Posterior cingulate gyrus (tissue), 11 donors: ENCODE measurements at places on chromosomes 3 and 15.

DNA sequence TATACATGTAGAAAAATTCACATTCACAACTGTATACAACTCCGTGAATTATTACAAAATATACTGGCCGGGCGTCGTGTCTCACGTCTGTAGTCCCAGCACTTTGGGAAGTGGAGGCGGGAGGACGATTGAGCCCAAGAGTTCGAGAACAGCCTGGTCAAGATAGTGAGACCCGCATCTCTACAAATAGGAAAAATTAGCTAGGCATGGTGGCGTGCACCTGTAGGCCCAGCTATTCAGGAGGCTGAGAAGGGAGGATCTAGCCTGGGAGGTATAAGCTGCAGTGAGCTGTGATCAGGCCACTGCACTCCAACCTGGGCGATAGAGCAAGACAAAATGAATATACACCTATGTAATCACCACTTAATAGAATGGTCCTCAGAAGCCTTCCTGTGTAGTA, 1.3 kb downstream of the RAD51 start:
- DNase-seq: no peak

GRCh38 chr15:51936105-51936478, 35.5 kb downstream of the LEO1 start:
- no peak for DNase-seq

DNA sequence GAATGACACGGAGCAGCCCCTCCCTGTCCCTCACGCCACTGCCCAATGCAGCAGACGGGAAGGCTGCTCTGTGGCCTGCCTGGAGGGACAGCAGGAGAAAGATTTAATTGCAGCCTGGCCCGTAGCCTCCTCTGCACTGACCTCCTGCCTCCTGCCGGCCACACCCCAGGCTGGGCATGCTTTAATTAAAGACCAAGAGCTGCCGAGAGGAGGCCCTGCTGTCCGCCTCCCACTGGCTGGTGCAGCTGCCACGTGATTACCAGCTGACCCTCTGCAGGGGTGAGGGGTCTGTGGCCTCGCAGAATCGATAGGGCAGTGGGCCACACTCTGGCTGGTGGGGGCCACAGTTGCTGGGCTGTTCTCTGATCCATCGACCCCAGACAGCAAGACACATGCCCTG, 100.2 kb upstream of the PRR23E start:
- DNase-seq: no peak

DNA sequence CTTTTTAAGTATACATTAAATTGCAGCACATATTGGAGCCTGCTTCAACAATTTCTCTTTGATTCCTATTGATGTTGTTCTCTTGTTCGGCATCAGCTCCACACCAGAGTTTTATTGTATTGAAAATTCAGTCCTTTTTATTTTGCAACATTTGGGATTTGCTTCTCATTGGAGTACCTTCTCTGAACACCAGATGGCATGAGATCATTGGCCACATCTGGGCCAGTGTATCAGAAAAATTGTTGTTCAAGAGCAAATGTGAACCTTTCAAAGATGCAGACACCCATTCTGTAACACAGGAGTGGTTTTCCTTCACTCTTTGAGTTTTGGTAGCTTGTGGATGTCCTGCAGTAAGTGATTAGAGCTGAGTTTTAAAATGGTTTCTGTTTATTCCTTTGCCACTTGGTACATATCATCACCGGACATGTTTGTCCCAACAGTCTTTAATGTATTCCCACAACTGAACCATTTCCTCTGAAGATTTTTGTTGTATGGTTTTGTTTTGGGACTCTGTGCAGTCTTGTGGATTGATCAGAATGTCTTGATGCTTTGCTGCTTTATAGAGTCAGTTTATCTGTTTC, 96.1 kb downstream of the MCTP2 start:
- no peak for DNase-seq

- DNase-seq: no peak
These were observed 3.3 kb downstream of the BNIP2 start for GRCh38 chr15:59685737-59686297.

GRCh38 chr15:77029166-77030047, 34.5 kb downstream of the PSTPIP1 start:
- no peak for DNase-seq

GRCh38 chr3:195385526-195385925, 57.3 kb downstream of the ACAP2 start:
- DNase-seq: no peak

DNA sequence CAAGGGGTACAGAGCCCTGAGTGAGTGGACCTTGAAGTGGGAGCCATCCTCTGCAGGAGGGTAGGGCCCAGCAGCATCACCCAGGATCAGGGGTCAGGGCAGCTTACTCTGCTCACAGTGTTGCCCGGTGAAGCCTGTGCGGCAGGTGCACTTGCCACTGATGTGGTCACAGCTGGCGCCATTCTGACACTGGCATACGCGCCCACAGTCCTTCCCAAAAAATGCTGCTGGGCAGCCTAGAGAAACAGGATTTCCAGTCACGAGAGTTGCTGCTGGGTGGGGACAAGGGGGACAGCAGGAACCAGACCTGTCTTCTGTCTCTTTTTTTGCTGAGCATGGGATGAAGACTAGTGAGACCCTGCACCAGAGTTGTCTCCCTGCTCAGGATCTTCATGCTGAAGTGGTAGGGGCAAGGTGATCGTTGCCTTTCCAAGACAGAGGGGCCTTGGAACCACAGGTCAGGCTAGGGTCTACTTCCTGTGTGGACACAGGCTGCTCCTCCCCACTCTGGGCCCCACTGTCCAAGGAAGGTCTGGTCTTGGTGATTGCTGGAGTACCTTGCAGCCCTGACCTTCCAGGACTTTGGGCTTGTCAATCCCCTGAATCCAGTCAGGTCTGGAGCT, 46.9 kb downstream of the RAB11A start:
- no peak for DNase-seq

GRCh38 chr3:108064293-108064887, 26.4 kb downstream of the CD47 start:
- DNase-seq: no peak

- no peak for DNase-seq
These were observed 72.5 kb downstream of the MGLL start for GRCh38 chr3:127749787-127750225.

DNA sequence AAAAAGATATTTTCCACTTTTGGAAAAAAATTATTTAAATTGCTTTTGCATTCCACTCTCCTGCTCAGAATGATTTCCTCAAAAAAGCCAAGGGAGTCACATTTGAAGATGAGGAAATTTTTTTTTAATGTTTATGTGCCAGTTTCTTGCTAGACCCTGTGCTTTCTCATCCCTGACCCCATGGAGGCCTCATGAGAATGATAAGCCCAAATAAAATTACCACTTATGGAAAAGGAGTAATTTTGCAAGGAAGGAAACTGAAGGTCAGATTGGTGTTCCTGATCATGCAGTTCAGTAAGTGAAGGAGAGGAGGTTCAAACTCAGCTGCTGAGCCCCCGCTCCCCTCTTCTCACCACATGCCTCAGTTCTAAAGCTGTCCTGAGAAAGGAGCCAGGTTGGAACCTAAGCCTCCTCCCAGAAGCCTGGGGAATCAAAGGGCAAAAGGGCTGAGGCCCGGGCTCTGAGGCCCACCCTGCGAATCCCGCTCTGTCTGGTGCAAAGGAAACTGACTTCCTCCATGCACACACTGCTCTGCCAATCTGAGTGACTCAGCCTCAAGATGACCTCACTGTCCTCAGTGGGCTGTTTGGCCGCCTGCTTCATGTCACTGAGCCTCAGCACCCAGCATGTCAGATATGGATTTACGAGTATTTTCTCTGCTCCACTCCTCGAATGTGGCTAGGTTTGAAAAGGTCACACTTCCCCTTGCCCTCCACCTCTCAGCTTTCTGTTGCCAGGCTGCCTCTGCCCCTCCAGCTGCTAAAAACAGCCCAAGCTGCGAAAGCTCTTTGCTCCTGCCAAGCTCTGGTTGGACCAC, 56.9 kb upstream of the FLNB start:
- DNase-seq: no peak

GRCh38 chr15:28107111-28107903, 8.2 kb upstream of the OCA2 start:
- no peak for DNase-seq

GRCh38 chr3:188166441-188166840, 12.5 kb downstream of the LPP start:
- no peak for DNase-seq

DNA sequence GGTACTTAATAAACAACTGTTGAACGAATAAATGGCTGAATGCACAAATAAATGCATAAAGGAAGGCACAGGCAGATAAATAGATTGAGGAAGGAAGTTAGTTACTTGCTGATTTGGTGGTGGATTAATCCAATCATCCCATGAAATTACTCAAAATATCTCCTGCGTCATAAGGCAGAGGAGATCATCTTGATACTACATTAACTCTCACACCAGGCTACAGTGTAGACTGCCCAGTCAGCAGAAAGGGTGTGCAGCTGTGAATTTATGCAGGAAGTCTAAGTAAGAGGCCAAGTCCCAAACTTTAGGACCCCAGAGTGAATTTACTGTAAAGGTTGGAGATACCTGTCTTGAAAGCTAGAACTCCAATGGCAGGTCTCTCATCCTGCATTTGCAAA, 38.6 kb downstream of the PRICKLE2 start:
- no peak for DNase-seq

- DNase-seq: peak; percentile 40
These were observed 33.1 kb upstream of the FOXP1 start for GRCh38 chr3:71616571-71617021.

- no peak for DNase-seq
These were observed 982 bp upstream of the GABPB1 start for GRCh38 chr15:50355980-50356379.

DNA sequence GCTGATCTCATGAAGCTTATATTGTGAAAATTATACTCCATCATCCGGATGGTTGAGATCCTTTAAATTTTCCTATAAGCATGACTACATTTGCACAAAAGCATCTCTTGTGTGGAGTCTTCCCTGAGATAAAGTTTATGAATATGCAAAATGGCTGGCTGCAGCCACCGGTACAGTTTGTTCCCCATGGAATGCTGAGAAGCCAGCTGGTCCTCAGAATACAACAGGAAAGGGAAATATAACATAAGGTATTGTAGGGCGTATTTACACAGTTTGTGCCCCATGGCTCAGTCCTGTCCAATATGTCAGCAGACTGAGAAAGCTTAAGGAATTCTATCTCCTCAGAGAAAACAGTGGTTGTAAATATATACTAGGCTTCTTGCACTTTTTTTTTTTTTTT, 468.6 kb downstream of the CNTN6 start:
- peak; percentile 18 for DNase-seq

DNA sequence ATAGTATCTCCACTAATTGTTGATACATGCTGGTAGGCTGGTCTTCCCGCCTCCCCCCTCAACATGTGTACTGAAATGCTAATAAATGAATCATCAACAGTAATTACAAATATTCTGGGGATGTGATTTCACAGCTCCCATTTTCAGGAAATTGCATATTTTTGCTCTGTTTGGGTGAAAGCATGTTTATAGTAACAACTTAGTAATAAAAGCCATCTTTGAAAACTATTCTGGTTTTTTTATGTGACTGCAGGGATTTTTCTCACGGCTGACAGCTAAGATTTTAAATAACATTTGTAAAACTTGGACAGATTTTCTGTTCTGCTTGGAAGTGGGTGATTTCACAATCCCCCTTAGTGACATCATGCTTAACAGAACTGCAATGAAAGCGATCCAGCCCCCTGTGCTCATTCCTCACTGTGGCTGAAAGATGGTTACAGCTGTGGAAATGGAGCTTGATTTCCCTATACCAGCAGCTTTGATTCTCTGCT, 25.6 kb upstream of the FAM174B start:
- DNase-seq: no peak

DNA sequence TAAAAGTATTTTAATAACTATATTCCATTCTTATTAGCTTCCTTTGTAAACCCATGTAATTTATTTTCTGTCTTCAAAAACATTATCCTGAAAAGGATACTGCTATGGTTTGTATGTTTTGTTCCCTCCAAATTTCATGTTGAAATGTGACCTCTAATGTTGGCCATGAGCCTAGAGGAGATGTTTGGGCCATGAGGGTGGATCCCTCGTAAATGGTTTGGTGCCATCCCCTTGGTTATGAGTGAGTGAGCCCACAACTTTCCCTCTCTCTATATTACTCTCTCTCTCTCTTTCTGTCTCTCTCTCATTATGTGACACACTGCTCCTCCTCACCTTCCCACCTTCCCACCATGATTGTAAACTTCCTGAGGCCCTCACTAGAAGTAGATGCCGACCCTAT, 357.7 kb downstream of the MFSD1 start:
- no peak for DNase-seq

DNA sequence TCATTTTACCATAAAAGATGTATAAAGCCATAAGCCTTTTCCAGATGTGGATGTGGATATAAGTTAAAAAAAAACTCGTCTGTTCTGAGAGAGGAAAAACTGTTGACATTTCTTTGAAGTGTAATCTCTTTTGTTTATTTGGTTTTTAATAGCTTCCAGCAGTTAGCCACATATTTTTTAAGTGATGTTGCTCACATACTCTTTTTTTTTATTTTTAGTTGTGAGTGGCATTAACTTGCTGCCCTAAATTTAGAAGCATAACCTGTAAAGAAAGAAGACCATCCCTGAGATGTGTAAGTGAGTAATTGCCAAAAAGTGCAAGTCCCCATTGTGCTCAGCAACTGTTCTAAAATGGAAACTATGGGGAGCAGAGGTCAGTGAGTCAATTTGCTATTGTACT, 415.9 kb upstream of the MDFIC2 start:
- DNase-seq: no peak
